ENCODE measurements at places on chromosomes 5 and 9.
A peak's percentile ranks its signal among the peaks of the same experiment; 100 is the strongest.

DNA sequence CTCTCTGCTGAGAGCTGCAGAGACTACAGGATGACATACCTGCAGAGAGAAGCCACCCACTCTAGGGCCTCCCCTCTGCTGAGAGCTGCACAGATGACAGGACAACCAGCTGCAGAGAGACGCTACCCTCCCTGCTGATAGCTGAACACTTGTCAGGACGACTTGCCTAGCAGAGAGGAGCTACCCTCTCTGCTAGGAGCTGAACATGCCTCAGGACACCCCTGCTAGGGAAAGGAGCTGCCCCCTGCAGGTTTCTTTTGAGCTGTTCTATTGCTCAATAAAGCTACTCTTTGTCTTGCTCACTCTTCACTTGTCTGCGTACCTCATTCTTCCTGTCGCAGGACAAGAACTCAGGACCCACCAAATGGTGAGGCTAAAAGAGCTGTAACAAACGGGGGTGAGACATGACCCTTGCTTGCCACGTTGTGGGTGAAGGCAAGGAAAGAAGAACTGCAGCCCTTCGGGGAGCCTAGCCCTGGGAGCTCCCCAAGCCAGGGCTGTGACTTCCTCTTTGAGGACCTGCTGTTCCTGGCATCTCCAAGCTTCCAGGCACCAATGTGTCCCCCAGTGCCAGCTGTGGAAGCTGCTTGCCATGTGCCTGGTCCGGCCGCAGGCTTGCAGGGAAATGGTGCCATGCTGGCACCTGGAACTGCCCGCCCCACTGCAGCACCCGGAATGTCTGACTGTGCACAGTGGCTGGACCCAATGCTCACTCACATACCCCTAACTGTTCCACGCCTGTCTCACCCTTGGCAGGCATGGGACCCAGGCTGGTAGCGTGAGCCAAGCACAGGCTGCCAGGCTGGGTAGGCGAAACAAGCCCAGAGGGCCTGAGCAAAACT lies 5.1 kb upstream of the TESK1 start:
- DNase-seq: no peak

DNA sequence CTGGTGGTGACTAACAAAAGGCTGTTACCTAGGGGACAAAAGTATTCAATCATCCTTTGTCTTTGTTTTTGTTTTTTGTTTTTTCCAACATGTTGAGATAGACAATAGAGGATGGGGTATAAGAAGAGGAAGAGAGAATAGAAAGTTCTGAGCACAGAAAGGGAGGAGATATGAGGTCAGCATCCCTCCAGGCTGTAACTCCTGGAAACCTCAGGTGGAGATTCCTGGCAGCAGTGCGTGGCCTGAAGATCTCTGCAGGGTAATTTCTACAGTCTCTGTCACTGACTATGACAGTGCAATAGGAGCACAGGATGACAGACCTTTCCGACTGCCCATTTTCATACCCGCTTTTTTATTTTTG lies 112.1 kb downstream of the ADRB2 start:
- no peak for DNase-seq

DNA sequence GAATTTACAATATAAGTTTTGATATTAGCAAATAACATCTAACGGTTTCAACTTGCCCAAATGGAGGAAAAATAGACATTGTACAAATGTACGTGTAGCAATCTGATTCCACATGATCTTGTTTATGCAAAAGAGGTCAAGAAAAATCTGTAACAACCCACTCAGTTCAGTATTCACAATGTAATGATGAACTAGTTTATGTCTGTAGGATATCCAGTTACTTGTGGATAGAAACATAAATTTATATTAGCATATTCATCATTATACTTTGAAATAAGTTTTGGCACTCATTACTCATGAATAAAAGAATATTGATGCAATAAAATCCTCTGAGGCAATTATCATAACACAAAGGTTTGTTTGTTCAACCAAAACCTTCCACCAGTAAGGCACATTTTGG lies 28.1 kb downstream of the PLK2 start:
- DNase-seq: no peak

GRCh38 chr5:51908215-51908614 lies 525.0 kb downstream of the ISL1 start:
- no peak for DNase-seq

- no peak for DNase-seq
These were observed 84.0 kb downstream of the RXRA start for GRCh38 chr9:134410071-134410834.

DNA sequence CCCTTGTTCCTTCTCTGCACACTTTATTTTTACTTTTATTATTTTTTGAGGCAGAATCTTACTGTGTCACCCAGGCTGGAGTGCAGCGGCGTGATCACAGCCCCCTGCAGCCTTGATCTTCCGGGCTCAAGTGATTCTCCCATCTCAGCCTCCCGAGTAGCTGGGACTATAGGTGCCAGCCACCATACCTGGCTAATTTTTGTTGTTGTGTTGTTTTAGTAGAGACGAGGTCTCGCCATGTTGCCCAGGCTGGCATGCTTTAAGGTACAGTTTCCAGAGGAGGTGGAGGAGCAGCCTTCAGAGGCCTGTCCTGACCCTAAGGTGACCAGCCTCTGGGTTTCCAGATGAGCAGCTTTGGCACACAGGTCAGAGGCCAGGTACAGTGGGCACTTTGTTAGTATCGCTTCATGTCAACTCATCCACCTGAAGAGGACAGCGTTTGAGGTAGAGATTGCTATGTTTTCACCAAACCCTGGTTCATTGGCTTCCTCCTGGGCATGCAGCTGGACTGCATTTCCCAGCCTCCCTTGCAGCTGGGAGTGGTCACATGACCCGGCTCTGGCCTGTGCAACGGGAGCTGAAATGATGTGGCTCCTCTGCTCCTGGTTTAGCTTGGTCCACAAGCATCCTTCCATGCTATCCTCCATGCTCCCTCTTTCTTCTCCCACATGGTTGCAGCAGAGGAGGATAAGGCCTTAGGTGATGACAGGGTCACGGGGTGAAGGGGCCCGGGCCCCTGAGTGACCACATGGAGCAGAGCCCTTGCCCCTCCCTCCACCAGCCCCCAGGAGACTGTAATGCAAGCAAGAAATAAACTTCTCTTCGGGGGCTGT lies 139.3 kb upstream of the IER5L start:
- no peak for DNase-seq

- DNase-seq: no peak
These were observed 42.0 kb downstream of the NR3C1 start for GRCh38 chr5:143361438-143361837.

- DNase-seq: peak; percentile 8
These were observed 500 bp downstream of the URM1 start for GRCh38 chr9:128371630-128372117.

- DNase-seq: no peak
These were observed 172.8 kb upstream of the PANK3 start for GRCh38 chr5:168752012-168752411.

DNA sequence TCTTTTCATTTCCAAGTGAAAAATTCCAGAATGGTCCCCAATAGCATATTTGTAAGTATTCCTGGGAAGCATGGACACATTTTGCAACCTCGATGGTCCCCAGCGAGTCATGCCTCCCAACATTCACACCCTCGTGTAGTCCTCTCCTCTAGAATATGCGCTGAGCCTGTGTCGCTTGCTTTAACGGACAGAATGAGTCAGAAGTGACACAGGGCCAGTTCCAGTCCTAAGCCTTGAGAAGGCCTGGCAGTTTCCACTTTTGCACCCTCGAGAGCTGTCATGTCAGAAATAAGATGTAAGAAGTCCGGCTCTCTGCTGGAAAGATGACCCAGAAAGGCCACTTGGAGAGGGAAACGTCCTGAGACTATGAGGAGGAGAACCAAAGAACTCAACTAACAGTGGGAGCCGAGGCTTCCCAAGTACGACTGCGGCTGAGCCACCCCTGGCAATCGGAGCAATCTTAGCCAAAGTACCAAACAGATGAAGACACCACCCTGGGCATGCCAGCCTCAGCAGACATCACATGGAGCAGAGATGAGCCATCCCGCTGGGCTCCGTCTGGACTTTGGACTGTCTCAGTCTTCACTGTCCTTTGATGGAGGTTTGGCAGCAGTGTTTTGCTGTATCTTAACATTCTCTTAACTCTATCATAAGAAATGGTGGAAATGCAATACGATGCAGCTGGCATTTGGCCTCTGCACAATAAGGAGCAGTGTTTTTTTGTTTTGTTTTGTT lies 42.6 kb upstream of the GFPT2 start:
- DNase-seq: no peak

DNA sequence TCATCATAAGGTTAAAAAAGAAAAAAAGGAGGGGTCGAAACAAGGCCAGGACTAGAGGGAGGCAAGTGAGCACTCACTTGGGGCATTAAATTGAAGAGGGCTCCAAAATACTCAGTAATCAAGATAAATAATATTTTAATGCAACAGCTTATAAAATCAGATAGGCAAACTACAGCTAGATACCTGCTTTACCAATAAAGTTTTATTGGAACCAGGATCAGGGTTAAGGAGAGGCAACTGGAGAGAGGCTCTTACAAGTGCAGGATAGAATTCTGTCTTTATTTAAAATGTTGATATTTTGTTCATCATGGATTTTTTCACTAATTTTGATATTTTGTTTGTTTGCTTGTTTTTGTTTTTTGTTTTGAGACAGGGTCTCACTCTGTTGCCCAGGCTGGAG lies 30.3 kb upstream of the PURA start:
- no peak for DNase-seq

DNA sequence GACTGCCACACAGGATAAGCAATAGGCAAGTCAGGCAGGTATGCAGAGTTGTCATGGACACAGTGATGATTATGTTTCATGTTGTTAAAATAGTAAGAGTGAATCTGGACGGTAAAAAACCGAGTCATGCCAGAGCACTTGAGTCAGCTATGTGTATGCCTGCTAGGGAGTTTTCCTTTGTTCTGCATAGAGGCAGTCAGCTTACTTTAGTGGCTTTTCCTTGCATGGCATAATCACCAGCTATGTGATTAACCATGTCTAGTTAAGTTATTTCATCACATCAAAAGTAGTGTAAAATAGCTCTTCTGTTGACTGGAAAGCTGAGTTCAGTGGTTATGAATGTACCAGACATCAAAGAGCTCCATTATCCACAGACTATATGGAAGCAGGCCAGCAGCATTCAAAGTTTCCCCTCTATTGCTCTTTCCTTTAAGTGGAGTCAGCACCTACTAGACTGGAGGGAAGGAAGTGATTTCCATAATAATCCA lies 989.8 kb downstream of the TLE1 start:
- peak; percentile 25 for DNase-seq

- no peak for DNase-seq
These were observed 2.0 kb upstream of the ANP32B start for GRCh38 chr9:97980918-97981845.

DNA sequence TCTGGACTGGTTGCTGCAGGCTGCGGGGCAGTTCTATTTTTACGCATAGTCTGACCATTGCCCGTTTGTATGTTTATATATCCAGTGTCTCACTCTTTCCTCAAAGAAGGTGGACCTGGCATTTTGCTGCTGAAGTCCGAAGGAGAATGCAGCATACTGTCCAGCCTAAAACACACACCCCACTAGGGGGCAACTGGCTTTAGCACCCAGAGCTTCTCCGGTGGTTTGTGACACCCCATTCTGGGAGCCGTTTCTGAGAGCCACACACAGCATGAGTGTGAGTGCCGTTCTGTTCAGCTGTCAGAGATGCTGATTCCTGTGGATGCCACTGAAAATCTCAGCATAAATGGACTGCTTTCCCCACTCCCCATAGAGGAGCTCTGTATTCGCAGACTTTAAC lies 290.5 kb upstream of the TAS2R1 start:
- DNase-seq: no peak

- DNase-seq: no peak
These were observed 45.3 kb downstream of the GNA14 start for GRCh38 chr9:77602852-77603251.

DNA sequence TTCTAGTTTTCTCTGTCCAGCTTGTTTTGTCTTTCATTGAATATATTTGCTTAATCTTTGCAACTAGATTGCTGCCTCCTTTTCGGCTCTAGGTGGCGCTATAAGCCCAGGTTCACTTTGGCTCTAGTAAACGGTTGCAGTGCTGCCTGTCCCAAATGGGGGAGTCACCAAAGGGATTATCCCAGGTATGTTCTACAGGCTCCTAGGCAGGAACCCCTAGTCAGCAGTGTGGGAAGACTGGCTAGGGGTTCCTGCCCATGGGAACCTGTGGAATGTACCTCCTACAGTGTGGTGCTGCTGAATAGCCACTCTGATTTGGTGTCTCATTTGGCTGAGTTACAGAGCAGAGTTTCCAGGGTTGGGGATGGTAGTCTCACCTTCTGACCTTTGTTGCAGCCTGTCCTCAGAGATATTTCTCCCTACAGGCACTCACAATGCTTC lies 85.2 kb downstream of the ARSB start:
- DNase-seq: peak; percentile 10

- no peak for DNase-seq
These were observed 1.1 kb upstream of the DAP start for GRCh38 chr5:10761933-10762775.

DNA sequence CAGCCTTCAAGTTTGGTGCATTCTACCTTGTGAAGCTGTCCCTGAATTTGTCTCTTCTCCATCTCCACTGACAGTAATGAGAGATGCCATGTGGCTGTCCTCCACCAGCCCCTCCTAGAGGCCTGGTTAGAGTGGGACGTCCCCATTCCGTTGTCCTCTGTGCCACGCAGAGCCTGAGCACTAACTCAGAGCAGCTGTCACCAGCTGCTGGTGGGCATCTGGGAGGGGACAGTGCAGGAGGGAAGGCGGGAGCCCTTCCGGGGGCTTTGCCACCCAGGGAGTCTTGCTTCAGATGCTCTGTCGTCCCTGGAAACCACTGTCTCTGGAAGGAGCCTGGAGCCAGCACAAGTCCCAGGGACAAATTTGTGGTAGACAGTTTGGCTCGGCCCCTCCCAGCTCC lies 78.6 kb downstream of the PDZD2 start:
- no peak for DNase-seq

DNA sequence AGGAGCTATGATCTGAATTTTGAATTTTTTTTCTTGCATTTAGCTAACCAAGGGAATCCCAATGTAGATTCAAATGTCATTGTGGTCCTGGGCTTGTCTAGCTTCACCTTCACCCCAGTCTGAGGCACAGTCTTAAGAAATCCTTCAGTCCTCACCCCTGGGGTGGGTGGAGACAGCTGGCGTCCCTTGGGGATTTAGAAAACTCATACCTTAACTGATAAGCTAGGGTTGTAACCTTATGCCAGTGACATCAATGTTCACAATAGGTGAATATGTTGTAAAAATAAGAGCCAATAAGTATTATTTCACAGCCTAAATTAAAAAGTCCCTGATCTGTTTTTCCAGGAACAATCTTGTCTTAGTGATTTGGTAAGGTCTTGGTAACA lies 4.6 kb downstream of the ISOC1 start:
- no peak for DNase-seq

DNA sequence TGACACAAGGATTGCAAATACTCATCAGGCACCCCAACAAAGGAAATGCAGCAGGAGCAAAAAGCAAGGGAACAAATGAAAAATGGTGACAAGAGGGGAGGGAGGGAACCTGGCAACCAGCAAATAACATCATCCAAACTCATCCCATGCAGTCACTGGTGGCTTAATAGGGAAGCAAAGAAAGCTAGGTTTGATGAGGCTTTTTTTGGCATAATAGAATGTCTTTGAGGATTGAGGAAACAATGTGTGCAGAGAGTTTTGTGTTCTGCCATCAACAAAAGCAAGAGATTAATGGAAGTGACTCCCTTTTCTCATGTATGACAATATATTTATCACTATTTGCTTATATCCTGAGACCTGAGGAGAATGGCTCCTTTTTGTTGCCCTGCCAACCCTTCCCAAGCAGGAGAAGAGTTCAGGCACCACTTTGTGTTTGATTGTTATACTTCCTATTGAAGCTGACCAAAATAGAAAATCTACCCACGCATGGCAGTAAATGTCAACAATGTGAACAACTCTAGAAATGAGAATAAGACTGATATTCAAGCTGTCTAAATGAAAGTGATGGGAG lies 375.7 kb downstream of the CAAP1 start:
- DNase-seq: no peak

All from Caki2 (cell line).